ENCODE measurements at places on chromosomes 16 and 17. TPM values are rescaled to one million over a fixed set of nuclear protein-coding genes. Genes with fewer than 3 reads are reported as not detected.

Gene SALL1
- total RNA-seq = not detected

Gene TOP3A
- 73.7 TPM for total RNA-seq

Gene GRAP
- not detected for total RNA-seq

- no peaks in the 10 kb centered on the region for H3K4me1 ChIP-seq
- no peaks in the 10 kb centered on the region for H3K36me3 ChIP-seq
- no peaks in the 10 kb centered on the region for H3K27me3 ChIP-seq
- H3K4me3 ChIP-seq = no peak overlapping the region
- no peak for DNase-seq
- no peak overlapping the region for H3K27ac ChIP-seq
These were observed 10.1 kb downstream of the TK2 start for GRCh38 chr16:66539623-66540469.

GRCh38 chr17:49575679-49576087 is at the start of gene NXPH3:
Gene NXPH3, plus strand, starts transcription at chr17:49575871. Its CDS starts 349 bp downstream, at chr17:49576220.
- H3K36me3 ChIP-seq = no peaks in the 10 kb centered on the region
- H3K4me3 ChIP-seq = peak within 1 kb of the TSS; percentile 87
- H3K27me3 ChIP-seq = no peaks in the 10 kb centered on the region
- peak; percentile 89 for DNase-seq
- peaks cover 16% of the 10 kb centered on the region for H3K4me1 ChIP-seq
- H3K27ac ChIP-seq = no peak within 1 kb of the TSS

GRCh38 chr17:32928586-32929535 is 908 bp downstream of the TMEM98 start:
- no peak for DNase-seq
- peak overlapping the region; percentile 77 for H3K4me3 ChIP-seq
- peaks cover 23% of the 10 kb centered on the region for H3K4me1 ChIP-seq
- no peaks in the 10 kb centered on the region for H3K27me3 ChIP-seq

DNA sequence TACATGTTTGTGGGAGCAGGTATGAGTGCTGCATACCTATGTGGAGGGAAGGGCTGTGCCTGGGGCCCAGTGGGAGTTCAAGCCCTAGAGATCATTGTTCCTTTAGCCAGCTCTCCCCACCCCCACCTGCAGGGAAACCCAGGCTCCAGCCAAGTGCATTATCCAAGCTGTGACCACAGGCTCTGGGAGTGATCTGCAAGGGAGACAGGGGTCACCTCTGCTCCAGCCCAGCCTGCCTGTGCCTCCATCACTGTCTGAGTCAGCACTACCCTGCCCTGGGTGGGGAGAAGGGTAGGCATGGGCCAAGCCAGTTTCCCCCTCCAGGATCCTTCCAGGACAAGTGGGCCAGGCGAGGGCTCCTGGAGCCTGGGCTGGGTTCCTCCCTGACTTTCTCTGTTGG is 32.1 kb upstream of the SBK1 start:
- no peak for DNase-seq
- no peak overlapping the region for H3K27ac ChIP-seq
- H3K4me1 ChIP-seq = no peaks in the 10 kb centered on the region
